Suppressor macrophage treated with lipopolysaccharide for 1 hour (primary cell): ENCODE measurements at places on chromosomes 16 and 17.

- no peak for DNase-seq
Observed at GRCh38 chr17:35752471-35752870, 568 bp downstream of the GAS2L2 start.

- no peak for DNase-seq
Observed at GRCh38 chr16:72044296-72044695, 10.0 kb upstream of the HP start.

DNA sequence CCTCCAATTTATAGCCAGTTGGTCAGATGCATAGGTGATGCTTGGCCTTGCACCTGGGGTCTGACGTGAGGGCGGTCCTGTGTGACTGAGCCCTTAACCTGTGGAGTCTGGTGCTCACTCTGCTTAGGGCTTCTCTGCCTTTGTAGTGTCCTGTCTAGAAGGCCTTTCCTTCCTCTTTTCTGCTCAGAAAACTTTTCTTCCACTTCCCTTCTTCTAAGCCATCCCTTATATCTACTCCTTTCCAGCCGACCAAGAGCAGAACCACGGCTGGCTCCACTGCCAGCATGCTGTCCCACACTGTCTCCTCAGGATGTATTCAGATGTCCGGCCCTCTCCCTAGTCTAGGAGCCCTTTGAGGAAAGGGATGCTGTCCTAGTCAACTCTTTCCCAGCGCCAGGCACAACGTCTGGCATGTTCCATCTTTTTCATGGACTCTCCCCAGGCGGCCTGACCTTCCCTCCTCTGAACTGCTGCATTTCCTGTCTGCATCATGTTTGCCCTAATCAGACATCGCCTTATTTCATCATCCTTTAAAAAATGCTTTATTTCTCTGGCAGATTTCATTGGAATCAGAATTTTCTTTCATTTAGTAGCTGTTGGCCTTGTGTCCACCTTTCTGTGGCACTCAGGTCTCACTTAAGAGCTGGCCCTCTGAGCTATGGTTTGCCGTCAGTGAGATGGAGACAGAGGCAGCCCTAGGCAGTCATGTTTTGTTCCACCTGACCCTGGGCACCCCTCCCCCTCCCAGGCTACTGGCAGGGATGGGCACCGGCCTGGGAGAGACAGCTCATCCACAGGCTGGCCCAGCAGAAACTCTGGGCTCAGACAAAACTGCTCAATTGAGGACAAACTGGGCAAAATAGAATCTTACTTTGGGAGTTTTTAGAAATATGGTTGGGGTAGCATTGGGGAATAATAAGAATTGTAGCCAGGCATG, 15.5 kb upstream of the BRCA1 start:
- peak; percentile 27 for DNase-seq

GRCh38 chr17:76675648-76676047, 32.1 kb upstream of the ST6GALNAC1 start:
- no peak for DNase-seq
